Thymus (tissue), 14 donors: ENCODE measurements at places on chromosomes 7 and 10.

DNA sequence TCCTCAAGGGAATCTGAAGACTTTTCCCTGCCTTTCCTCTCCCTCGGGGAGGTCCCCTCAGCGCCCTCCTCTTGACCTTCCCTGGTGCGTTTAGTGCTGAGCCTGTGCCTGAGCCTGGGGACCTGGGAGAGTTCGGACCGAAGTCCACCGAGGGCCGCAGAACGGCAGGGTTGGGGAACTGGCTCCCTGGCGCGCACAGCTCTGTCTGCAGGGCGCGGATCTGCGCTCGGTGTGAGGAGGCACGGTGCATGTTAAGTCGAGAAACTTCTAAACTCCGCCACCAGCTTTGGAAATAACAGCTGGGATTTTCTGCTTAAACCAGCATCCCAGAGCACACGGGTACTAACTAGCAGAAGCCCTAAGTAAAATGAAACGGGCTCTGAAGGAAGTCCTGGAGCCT, 44.2 kb upstream of the SLC29A4 start:
- DNase-seq: no peak

- no peak for DNase-seq
These were observed 547.4 kb downstream of the ZWINT start for GRCh38 chr10:55813451-55814170.

DNA sequence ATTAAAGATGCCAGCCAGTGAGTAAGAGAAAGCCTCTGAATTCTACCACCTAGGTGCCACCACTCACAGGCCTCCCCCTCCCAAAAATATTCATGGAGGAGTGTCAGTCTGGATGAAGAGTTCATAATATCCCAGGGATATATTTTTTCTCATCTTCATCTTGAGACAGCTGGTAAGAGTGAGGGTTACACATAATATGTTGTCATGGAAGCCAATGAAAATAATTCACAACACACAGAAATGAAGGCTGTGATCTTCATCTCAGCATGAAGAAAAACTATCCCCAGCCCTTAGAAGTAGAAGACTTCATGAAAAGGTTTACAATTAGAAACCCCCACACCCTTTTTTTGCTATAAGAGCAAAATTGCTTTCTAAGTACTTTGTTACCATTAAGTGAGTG, 175.6 kb downstream of the DNAH11 start:
- no peak for DNase-seq

- no peak for DNase-seq
These were observed 574.1 kb downstream of the GALNT17 start for GRCh38 chr7:71705901-71706596.

GRCh38 chr10:16673443-16673842, 143.8 kb downstream of the RSU1 start:
- DNase-seq: no peak

- DNase-seq: no peak
These were observed at the start of gene MCMBP for GRCh38 chr10:119872610-119872859. TSS of gene MCMBP (minus strand) at chr10:119872843. CDS start at chr10:119872584, 259 bp downstream.

- DNase-seq: peak; percentile 35
These were observed 1.3 kb downstream of the CYTH3 start for GRCh38 chr7:6271060-6271658.

- no peak for DNase-seq
These were observed 7.1 kb downstream of the CAMK2B start for GRCh38 chr7:44318332-44318731.

GRCh38 chr7:27193335-27194001, 6.4 kb downstream of the HOXA13 start:
- no peak for DNase-seq

- no peak for DNase-seq
These were observed 107.4 kb downstream of the EEPD1 start for GRCh38 chr7:36260481-36260880.

- DNase-seq: no peak
These were observed 234.8 kb downstream of the AGMO start for GRCh38 chr7:15327001-15327400.

DNA sequence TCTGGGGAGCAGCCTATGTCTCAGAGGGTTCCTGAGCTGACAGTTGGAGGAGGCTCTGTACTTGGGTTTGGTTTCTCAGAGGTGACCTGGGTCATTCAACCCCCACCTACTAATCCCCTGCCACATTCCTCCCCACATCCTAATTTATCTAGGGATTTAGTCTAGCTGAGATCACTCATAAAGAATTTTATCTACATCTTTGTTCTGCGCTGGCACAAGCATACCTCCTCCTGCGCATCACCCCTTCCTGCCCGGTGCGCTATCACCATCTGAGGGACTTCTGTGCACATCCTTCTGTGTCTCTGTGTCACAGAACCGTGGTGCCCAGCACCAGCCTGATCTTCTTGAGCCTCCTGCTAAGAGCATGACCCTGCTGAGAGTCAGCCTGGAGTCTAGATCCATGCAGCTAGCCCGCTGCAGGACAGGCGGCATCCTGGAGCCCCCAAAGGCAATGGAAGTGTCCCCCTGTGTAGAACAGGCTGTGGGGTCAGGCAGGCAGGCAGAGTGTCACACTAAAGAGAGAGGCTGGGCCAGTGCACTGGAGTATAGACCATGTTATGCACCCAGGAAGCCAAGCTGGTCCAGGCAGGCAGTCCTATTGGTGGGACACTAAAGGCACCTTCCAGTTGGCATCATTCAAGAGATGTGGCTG, 63.6 kb downstream of the ARHGAP22 start:
- no peak for DNase-seq

GRCh38 chr10:44715136-44715535, 196.0 kb upstream of the TMEM72 start:
- DNase-seq: no peak

- no peak for DNase-seq
These were observed 23.7 kb downstream of the AMPH start for GRCh38 chr7:38607466-38607865.

- DNase-seq: no peak
These were observed 33.9 kb downstream of the PTTG1IP2 start for GRCh38 chr7:90503367-90503766.

DNA sequence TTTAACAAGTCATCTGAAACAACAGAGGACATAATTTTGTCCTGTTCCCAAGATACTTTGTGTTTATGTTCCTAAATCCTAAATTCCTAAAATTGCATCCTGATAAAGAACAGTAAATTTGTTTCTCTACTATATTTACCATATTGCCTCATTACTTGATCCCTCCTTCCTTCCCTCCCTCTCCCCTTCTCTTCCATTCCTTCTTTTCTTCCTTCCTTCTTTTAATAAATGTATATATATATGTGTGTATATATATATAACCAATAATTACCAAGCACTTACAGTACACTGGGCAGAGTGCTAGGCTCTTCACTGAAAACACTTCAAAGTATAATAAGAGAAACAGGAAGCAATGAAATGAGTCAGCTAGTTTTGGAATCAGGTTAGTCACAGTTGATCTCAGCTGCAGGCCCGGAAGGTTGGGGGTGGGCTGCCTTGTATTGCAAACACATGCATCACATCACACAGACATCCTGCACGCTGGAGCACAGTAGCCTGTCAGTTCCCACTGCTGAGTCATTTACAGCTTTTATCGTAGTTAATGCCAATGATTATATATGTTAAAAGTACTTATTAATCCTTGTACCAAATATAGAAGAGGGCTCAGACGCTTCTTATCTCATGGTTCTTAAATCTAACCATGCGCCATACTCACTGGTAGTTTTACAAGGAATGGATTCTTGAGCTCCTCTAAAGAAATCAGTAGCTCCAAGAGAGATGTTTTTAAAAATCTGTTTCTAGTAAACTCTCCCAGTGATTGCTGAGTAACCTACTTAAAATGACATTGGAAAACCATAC, 551.7 kb downstream of the GRM8 start:
- DNase-seq: peak; percentile 2

DNA sequence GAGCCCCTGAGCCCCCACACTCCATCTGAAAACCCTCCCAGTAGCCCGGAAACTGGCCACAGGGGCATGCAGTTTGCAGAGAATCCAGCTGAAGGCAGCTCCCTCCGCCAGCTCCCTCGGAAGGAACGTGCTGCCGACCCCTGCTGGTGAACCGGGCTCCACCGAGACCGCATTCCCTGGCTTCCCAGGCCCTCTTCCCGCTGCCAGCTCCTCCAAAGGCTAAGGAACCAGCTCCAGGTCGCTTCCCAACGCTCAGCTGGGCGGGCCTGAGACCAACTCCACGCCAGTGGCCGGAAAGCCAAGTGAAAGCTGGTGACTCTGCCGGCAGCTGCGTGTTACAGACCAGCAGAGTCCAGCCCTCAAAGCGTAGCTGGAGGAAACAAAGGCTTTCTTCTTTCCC, 35.8 kb downstream of the GPER1 start:
- DNase-seq: no peak

GRCh38 chr10:127497685-127498084, 51.4 kb upstream of the NPS start:
- DNase-seq: no peak

GRCh38 chr10:104617831-104618230, 23.3 kb upstream of the SORCS3 start:
- DNase-seq: no peak

DNA sequence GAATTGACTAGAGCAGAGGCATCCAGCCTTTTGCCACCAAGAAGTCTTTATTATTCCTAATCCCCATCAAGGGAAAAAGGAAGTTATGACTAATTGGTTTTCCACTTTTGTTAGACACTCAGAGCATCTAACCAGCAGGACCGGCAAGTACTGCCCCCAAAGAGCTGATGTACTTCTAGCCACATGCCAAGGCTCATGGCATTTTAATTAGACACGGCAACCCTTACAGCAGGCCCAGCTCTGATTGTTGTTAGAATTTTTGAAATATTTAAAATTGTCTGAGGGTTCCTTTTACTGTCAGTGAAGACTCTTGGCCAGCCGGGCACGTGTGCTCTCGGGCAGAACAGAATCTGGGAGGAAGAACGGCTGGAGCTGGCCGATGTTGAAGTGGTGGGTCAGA, 114.8 kb downstream of the SPAG6 start:
- DNase-seq: no peak

DNA sequence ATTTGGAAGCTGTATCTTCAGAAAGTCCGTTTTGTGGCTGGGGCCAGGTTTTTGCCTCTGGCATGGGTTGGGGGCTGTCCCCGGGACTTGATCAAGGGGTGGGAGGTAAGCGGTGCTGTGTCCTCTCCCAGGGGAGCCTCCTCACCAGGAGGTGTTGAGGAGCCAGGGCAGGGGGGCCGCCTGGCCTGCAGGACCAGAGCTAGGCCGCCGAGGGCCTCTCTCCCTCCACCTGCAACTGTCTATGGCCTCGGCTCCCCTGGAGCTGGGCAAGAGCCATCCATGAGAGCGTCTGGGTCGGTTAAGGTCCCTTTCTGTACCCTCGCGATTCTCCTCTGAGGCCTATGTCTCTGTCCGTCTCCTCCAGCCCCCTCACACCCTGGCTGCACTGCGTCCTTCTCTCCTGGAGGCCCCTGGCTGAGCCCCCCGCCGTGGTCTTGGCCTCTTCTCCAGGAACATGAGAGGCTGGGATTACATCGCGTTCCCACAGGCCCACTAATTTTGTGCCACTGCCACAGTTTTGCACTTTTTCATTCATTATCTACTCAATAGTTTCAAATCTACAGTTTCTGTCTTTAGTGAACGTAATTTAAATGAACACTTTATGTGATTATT, 20.6 kb downstream of the CALML5 start:
- DNase-seq: no peak

DNA sequence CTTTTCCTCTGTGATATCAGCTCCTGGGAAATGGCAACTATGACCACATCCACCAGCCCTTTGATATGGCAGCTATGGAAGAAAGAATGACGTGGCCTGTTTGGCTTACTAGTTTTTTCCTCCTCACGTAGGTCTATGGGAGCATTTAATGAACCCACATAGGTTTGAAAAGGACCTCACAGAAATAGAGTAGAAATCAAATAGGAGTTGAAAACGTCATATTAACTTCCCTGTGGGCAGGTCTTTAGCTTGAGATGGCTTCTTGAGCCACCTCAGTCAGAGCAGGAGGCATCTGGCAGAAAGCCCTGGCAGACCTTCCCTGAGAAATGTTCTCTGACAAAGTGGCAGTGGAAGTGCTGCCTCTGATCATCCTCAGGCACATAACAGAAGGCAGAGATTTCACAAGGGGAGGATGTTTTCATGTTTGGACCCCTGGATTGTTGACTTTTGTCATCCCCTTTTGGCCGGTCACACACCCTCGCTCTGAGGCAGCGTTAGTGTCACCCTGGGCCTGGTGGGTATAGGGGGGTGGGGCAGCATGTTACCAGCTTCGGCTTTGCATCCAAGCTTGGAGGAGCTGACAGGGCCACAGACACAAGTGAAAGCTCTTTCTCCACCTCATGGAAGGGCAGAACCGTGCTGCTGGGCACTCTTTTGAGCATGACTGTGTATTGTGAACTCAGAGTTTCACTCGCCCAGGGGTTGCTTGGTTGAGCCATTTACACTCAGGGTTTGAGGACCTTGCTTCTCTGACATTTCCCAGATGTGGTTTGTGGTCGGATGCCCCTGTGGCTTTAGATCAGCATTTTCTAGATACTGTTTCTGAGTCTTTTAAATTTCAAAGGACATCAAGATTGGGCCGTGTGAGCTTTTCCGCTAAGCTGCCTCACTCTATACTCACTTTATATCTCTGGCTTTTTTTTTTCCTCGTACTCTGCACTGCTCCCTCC, 184.2 kb downstream of the STK31 start:
- DNase-seq: no peak

GRCh38 chr7:121187676-121188075, 141.1 kb upstream of the WNT16 start:
- DNase-seq: no peak

GRCh38 chr10:29012926-29013554, 275.8 kb upstream of the LYZL1 start:
- DNase-seq: no peak

GRCh38 chr10:5531558-5532306, 7.0 kb downstream of the CALML3 start:
- DNase-seq: no peak

DNA sequence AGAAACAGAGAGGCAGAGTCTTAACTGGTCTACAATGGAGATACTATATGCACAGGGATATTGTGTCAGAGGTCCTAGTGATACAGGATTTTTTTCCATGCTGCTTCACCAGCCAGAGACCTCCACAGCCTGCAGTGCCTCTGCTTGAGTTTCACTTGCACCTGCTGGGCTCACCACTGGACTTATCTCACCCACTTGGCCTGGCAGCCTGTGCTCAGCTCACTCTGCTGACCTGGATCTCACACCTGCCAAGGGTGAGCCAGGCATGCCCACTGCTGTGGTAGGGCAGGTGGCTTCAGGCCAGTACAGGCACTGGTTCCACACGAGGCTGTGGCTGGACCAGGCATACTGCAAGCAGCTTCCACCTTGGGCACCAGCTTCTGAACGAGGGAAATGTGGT, 36.6 kb downstream of the PNLIPRP3 start:
- no peak for DNase-seq

DNA sequence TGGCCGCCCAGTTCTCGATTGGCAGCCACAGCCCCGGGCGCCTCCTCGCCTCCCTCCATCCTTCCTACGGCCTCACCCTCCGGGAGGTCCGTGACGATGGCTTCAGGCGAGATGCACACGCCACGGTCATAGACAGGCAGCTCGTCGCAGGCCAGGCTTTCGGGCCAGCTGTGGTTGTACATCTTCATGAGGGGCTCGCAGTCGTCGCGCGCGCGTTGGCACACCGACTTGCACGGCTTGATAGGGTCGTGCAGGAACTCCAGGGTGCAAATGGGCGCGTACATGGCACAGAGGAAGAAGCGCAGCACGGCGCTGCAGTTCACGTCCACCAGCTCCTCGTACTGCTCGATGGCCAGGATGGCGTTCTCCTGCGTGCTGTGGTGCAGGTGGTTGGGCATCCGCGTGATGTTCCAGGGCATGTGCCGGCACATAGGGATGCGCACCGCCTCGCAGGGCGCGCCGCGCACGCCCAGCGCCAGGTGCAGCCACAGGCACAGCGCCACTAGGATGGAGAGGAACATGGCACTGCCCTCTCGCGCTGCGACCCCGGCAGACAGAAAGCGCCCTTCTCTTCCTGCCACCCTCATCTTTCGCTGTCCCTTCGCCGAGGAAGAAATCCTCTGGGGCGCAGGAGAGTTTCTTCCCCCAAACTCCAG, 472 bp downstream of the SFRP4 start:
- DNase-seq: no peak
